Breast epithelium (tissue), 4 donors: ENCODE measurements at places on chromosomes 16 and 17.
A peak's percentile ranks its signal among the peaks of the same experiment; 100 is the strongest.

- DNase-seq, result no peak
Measured at GRCh38 chr16:12729448-12729847, 74.2 kb downstream of the CPPED1 start.

- no peak for DNase-seq
Measured at GRCh38 chr17:63361182-63361581, 84.9 kb downstream of the CYB561 start.

GRCh38 chr17:45975640-45976295 lies 23.3 kb upstream of the STH start:
- no peak for DNase-seq

DNA sequence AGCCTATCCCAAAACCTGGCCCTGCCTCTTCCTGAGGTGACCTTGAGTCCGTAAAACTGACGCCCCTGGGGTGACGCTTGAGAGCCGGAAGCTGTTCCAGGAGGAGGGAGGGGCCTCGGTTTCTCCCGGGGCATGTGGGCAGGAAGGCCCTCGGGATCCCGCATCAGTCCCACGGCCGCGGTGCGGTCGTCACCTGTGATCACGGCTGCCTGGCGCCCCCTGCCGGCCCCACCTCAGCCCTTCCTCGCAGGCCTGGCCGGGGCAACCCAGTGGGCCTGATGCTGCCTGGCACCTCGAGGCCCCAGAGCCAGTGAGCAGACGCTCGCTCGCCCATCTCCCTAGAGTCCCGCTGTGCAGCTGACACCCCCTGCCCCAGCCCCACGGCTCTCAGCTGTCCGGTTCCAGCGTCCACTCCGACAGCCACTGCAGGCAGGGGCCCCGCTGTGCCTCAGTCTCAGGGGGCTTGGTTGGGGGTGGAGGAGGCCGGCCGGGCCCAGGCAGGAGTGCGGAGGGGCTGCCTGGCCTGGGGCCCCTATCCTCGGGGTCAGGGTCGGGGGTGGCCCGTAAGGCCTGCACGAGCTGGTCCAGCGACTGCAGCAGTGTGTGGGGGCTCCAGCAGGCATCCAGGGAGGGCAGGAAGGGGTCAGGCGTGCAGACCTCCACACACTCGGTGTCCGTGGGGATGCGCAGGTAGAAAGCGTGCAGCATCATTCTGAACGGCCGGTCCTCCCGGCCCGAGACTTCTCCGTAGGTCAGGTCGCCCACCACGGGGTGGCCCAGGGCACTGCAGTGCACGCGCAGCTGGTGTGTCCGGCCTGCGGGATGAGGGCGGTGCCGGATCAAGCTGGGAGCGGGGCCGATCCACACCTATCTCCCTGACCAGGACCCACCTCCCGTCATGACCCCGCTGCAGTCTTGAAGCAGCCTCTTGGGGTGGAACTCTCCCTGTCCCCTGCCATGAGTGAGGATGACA lies 2.3 kb downstream of the RPUSD1 start:
- DNase-seq, result peak; percentile 79

- DNase-seq, result no peak
Measured at GRCh38 chr16:48188449-48189102, 32.8 kb upstream of the ABCC12 start.

- DNase-seq, result no peak
Measured at GRCh38 chr17:31680126-31680525, 178.9 kb downstream of the COPRS start.

GRCh38 chr17:18185391-18185790 lies 1.8 kb downstream of the ALKBH5 start:
- no peak for DNase-seq

DNA sequence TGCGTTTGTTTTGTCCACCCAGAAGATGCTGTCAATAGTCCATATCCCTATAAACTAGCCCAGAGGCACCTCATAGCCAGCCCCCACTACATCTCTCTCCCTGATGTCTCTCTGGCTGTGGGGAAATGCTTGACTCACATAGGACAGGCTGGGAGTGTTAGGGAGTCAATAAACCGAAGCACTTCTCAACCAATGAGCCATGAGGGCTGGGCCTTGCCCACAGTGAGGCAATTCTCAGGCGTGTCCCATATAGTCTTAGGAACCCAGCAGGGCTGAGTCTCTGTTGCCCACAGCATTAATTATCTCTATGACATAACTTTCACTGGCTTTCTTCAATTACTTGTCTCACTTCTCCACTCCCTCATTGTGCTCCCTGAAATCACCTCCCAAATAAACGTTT lies 387.3 kb upstream of the CDH11 start:
- no peak for DNase-seq

- no peak for DNase-seq
Measured at GRCh38 chr17:31480067-31480466, 88.6 kb downstream of the RAB11FIP4 start.

DNA sequence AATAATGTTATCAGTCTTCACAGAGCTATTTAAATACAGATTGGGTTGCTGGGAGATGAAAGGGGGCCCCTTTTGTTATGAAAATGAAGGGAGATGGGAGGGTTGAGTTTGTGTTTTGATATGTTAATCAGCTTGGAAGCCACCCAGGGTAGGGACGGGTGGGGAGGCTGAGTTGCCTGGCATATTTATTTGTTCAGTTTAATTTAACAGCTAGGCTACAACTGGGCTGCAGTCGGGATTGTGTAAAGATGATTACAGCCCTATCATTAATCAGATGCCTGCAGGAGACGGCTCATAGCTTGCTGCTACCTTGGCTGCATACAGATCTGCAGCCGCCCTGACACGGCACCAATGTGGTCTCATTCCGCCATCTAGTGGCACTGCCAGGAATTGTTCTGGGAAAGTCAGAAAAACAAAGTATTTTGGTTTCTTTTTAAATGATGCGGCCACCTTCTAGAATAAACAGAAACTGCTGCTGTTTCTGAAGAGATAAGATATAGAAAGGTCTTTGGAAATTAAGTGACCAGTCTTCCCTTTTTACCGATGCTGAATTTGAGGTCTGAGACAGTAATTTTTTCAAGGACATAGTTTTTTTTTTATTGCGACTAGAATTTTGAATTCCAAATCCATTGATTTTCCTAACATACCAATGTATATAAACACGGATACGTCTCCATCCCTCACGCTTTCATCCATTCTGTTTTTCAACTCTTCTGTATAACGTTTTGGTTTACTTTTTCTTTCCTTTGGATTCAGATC lies 458.0 kb upstream of the ASIC2 start:
- peak; percentile 71 for DNase-seq

DNA sequence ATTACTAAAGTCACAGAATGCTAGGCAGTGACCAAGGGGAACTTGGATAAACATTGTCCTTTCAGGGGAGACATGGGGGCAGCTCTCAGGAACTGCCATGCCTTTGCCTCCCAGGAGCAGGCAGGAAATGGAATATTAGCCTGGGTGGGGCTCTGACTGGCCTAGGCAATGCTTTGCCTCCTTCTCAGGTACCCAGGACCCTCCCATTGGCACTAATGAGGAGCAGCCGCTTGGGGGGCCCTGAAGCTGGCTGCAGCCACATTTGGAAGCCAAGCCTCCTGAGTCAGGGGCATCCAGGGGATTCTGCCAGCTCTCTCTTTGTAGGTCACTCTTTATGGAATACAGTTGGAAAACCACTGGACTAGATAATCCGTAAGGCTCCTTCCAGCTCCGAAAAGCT lies 5.5 kb downstream of the CPSF4L start:
- DNase-seq, result no peak
